ENCODE measurements at places on chromosomes 7 and 10.

DNA sequence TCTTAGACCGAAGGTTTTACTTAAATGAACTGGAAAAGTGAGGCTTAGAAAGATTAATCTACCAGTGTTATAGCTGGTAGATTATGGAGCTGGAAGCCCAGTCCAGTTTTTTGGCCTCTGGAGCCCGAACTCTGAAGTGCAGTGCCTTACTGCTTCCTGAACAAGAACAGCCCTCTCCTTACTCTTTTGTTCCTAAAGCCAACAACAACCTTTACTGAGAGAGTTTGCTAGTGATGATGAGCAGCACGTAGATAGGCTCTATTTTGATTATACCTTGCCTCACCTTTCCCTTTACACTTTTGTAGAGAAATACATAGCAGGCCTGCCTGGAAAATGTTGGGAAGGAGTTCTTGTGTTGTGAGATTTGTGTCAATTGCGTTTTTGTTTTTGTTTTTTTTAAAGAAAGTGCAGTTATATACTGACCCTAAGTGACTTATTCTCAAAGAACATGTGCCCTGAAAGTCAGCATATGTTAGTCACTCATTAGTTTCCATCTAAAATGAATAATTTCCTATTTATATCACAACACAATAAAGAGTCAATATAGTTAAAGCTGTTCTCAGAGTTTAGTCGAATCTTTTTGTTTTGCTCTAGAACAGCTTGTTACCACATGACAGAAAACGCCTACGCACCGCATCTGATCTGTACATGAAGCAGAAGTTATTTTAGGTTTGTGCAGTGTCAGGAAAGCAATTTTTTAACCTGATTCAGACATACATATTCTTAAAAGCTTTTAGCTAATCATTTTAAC lies 33.0 kb downstream of the PLEKHA1 start:
- DNase-seq, result no peak

GRCh38 chr7:50591480-50592438 lies 26.6 kb upstream of the DDC start:
- DNase-seq, result no peak

DNA sequence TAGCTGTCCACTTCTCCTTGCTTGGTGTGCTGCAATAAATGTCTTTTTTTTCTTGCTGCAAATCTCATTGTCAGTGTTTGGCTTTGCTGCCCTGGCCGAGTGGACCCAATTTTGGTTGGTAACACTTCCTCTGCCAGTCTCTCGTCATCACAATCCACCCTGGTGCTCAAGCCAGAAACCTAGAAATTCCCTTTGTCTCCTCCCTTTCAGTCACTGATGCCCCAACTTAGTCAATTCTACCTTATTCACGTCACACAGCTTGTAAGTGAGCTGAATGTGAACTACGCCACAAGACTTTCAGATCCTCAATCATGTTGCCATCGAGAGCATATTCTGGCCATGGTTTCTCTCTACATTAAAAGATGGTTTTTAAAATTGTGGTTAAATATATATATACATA lies 13.0 kb upstream of the FRA10AC1 start:
- DNase-seq, result no peak

- DNase-seq, result no peak
Measured at GRCh38 chr7:120949393-120949911, 1.1 kb upstream of the ING3 start.

GRCh38 chr10:95168694-95169093 lies 25.3 kb upstream of the ACSM6 start:
- DNase-seq, result no peak

GRCh38 chr10:74194999-74195398 lies 44.0 kb downstream of the ADK start:
- DNase-seq, result no peak

DNA sequence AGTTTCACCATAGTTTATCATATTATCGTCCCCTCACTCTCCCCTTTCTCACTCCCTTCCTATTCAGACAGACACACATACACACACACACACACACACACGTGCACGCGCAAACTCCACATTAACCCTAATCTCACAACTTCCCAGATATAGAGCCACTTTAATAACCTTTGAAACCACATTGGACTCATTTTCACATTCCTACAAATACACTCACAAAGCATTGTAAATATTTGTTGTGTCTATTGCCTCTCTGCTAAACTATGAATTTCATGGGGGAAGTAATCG lies 433.6 kb downstream of the GRM8 start:
- DNase-seq, result no peak

DNA sequence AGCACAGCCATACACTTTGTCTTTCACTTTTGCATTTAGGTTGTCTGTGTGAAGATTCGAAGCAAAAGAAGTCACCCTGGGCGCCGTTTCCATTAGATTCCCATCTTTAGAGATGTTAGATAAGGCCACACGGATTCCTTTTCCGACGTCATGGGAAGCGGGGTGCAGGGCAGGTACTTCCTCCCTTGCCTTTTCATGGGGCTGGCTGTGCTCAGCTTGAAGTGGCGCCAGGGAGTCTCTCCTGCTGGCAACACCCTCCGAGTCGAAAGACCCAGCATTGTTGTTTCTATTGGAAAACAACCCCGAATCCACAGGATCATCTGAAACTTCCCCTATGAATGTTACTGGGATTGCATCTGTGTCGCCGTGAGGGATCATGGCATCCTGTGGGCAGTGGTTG lies 246.4 kb upstream of the GRB10 start:
- DNase-seq, result no peak

DNA sequence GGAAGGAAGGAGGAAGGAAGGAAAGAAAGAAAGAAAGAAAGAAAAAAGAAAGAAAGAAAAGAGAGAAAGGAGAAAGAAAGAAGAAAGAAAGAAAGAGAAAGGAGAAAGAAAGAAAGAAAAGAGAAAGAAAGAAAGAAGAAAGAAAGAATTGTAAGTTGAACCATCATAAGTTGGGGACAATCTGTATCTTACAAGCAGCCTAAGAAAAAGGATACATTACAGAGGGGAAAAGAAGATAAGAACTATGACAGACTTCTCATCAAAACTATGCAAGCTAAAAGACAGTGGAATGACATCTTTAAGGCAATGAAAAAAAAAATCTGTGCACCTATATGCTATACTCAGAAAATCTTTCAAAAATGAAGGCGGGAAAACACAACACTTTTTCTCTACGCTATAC lies 50.3 kb upstream of the SP4 start:
- DNase-seq, result no peak

DNA sequence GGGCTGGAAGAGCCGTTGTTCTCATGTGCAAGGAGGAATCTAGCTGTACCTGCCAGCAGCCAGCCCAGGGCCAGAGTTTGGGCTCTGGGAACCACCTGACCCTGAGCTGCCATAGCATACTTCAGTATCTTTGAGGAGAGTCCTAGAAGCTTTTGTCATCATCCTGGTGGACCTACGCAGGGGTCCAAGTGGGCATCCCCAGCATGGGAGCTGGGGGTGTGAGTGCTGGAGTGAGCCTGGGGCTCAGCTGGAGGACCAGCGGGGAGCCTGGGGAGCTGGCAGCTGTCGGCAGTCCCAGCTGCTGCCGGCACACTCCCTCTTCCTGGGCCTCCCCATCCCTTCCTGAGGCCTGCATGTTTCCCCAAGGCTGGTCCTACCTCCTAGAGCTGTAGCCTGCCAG lies 32.5 kb downstream of the C10orf105 start:
- no peak for DNase-seq

DNA sequence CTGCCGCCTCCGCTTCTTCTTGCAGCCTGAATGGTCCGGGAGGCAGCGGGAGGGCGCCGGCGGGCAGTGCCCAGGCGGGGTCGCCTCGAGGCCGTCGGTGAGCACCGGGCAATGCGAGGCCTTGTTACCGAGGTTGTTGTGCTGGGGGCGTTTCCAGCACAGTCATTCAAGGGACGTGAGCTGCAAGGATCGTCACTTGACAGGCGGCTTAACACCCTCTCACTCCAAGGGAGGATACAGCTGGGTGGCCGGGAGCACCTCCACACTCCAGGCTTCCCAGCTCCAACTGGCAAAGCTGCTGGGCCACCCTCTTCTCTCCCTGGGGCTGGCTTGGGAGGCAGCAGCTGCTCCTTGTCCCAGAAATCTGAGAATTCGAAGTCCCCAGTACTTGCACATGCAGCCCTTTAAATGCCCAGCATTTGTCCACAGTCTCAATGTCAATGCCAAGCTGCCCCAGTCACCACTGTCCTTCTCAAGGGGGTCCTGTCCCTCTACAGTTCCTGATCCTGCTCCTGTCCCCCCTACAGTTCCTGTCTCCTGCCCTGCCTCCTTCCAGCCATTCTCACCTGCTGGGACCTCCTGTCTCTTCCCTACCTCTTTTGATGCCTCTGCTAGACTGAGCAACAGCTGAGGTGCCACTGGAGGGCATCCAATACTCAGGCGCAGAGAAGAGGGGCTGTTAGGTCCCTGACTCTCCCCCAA lies 4.4 kb upstream of the HOXA11 start:
- DNase-seq, result no peak

DNA sequence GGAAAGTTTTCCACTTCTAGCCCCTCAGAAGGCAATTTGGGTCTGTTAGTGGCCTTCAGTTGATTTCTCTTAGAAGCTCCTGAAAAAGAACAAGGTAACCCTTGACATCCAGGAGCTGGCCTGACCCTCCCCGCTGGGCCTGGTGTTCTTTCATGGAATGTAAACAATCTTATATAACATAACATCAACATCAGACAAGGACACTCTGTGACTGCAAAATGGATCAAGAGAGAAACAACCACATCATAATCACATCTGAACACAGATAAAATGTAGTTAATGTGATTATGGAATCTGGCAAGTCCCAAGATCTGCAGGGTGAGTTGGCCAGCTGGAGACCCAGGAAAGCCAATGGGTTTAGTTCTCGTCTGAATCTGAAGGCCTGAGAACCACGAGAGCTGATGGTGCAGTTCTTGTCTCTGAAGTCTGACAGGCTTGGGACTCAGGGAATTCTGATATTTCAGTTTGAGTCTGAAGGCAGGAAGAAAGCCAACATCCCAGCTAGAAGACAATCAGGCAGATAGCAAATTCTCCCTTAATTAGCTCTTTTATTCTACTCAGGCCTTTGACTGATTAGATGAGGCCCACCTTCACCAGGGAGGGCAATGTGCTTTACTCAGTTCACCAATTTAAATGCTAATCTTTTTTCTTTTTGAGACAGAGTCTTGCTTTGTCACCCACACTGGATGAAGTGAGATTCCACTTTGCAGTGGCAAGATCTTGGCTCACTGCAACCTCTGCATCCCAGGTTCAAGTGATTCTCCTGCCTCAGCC lies 91.4 kb upstream of the NAMPT start:
- no peak for DNase-seq

GRCh38 chr10:6721964-6722615 lies 142.0 kb upstream of the PRKCQ start:
- DNase-seq, result peak; percentile 66

- DNase-seq, result peak; percentile 37
Measured at GRCh38 chr10:3886191-3886590, 101.2 kb upstream of the KLF6 start.

- no peak for DNase-seq
Measured at GRCh38 chr7:8605221-8605620, 171.8 kb downstream of the NXPH1 start.

DNA sequence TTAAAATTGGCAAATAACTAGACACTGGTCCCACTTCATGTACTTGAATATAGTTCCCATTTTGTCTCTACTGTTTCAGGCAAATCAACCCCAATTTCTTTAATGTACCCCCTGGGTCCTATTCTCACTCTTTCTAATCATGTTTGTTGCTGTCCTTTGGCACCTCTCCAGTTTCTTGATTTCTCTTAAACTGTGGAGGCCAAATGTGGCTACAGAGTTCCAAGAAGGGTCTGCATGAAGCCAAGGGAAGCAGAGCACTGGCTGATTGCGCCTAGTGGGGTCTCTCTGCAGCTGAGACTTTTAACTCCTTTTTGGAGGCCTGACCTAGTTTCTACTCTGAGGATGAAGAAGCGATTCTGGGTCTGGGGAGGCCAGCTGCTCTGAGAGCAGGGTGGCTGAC lies 6.7 kb upstream of the ADAM12 start:
- DNase-seq, result no peak

DNA sequence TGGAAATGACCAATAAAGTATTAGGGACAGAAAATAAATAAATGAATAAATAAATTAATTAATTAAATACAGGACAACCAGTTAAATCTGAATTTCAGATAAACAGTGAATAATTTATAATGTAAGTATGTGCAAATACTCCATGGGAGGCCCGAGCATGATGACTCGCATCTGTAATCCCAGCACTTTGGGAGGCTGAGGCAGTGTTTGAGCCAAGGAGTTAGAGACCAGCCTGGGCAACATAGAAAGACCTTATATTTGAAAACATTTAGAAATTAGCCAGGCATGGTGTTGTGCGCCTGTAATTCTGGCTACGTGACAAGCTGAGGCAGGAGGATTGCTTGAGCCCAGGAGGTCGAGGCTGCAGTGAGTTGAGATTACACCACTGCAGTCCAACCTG lies 123.7 kb downstream of the CUL2 start:
- no peak for DNase-seq

GRCh38 chr10:92846-93245 lies 42.4 kb upstream of the ZMYND11 start:
- DNase-seq, result no peak

DNA sequence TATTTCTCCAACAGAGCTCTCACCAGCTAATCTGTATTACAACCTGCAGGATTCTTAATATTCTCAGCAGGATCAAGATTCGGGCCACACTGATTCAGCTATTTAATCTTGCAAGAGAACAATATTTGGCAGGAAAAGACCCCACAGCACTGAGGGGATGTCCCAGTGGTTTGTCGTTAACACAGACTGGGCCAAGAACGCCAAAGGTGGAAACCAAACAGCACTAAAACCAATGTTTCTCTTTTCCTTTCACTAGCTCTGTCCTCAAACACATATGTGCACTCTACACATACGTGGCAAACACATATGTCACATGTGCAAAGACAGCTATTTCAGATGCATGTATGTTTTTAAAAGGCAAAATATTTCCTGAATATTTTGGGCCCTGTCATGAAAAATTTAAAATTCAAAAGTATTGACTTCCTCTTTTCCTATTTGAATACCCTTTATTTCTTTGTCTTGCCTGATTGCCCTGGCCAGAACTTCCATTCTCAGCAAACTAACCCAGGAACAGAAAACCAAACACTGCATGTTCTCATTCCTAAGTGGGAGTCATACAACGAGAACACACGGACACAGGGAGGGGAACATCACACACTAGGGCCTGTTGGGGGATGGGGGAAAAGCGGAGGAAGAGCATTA lies 51.7 kb upstream of the NEBL start:
- DNase-seq, result no peak

GRCh38 chr7:48252995-48253394 lies 81.7 kb downstream of the ABCA13 start:
- DNase-seq, result no peak

GRCh38 chr7:123665157-123665556 lies 9.5 kb downstream of the LMOD2 start:
- no peak for DNase-seq

Data from AG08396 (cell line).